ENCODE measurements at places on chromosomes 11 and 22.

- DNase-seq, result no peak
Measured at GRCh38 chr22:32577591-32577990, 103.0 kb downstream of the FBXO7 start.

DNA sequence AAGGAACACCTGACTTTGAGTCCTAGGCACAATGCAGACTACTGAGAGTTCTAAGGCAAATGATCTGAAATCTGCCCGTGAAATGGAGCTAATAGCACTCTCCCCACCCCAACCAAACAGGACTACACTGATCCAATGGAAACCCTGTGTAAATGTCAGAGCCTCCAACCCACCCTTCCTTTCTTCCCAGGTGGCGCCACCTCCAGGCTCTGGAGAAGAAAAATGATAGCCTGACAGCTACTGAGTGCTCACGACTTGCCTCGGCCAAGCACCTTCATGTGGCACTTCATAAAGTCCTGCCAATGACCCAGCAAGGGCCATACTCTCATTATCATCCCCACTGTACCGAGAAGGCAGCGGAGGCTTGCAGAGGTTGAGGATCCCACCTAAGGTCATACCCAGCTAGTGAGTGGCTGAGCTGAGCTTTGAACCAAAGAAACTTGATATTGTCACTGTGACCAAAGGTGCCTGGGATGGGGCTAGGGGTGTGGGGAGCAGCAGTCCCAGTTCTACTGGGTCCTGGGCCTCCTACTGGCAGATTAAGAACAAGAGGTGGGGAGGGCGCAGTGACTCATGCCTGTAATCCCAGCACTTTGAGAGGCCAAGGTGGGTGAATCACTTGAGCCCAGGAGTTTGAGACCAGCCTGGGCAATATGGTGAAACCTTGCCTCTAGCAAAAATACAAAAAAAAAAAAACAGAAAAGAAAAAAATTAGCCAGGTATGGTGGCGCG lies 20.5 kb downstream of the TST start:
- DNase-seq, result no peak

GRCh38 chr11:85539740-85540139 lies 87.4 kb downstream of the DLG2 start:
- DNase-seq, result no peak

DNA sequence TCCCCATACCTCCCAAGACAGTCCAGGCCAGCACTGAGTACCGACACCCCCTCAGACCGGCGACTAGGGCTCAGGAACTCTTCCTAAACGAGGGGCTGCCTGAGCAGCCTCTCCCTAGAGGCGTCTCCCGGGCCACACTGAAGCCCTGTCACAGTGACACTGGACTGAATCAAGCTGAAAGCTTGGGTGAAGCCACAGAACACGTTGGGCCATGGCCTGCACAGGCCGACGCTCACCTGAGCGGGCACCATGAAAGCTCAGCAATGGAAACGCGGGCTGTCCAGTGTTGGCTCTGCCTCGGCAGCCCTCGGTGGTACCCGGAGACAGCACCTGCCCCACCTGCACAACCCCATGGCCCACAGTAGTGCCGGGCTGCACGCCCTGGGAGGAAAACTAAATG lies 42.7 kb upstream of the MOB2 start:
- no peak for DNase-seq

GRCh38 chr11:28729339-28729738 lies 621.2 kb downstream of the METTL15 start:
- no peak for DNase-seq

GRCh38 chr11:34643846-34644245 lies 23.0 kb downstream of the EHF start:
- DNase-seq, result no peak

- DNase-seq, result peak; percentile 83
Measured at GRCh38 chr22:50247748-50248147, 2.9 kb upstream of the TUBGCP6 start.

GRCh38 chr11:70063555-70063954 lies 14.6 kb upstream of the ANO1 start:
- no peak for DNase-seq

- peak; percentile 5 for DNase-seq
Measured at GRCh38 chr11:59728913-59729312, 15.3 kb upstream of the OR10V1 start.

DNA sequence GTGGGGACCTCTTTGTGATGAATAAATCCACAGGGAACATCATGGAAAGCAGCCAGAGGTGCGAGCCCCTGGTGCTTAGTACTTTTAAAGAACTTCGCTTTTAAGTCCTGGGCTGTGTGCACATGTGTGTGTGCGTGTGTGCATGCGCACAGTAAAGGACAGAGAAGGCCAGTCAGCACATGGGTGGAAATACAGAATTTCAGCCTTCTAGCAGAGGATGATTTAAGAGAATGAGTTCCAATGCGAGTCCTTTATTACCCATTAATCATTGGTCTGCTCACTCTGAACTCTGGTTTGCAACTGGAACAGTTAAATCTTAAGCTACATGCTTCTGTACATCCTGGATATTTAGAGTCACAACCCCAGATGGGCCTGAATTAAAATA lies 18.9 kb downstream of the TEAD1 start:
- DNase-seq, result no peak

- DNase-seq, result no peak
Measured at GRCh38 chr11:116376547-116376946, 396.2 kb downstream of the BUD13 start.

DNA sequence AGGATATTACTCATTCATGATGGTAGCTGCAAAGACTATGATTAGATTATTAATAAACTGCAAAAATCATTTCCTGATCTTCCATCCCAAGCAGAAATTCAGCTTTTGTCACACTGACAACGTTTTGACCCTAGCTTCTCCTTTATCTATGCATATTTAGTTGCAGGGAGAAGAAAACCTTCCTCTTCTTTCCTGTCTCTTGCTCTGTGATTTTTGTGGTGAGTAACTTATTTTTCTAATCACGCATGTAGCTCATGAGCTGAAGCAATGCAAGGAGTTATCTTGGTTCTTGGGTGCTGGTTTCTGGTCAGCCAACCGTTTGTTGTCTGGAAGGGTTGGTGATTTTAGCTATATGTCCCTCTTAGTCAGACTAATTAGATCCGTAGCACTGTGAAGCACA lies 56.4 kb downstream of the FDX1 start:
- no peak for DNase-seq

DNA sequence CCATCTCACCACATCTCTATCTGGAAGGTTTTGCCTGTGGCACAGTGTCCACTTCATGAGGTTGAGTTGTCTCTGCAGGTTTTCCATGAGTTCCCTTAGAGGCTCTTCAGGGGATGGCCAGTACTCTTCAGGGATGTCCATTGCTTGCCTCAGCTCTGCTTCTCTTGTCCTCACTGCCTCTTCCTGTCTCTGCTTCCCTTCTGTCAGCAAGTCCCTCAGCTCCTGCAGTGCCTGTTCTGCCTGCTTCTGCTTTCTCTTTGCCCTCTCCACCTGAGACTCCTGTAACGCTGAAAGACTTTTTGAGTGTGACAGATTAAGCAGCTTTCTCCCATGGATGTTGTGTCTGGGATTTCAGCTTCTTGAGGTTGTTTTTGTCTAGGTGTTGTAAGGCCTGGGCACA lies 38.2 kb upstream of the MRPL17 start:
- DNase-seq, result no peak

GRCh38 chr11:16410479-16410878 lies 54.1 kb upstream of the SOX6 start:
- DNase-seq, result no peak

GRCh38 chr11:11231763-11232162 lies 121.3 kb downstream of the CSNK2A3 start:
- DNase-seq, result no peak

GRCh38 chr11:43825217-43825816 lies 55.3 kb upstream of the ALKBH3 start:
- peak; percentile 27 for DNase-seq

- no peak for DNase-seq
Measured at GRCh38 chr11:100752371-100753171, 65.5 kb downstream of the ARHGAP42 start.

- no peak for DNase-seq
Measured at GRCh38 chr11:80320226-80320625, 879.4 kb upstream of the TENM4 start.

DNA sequence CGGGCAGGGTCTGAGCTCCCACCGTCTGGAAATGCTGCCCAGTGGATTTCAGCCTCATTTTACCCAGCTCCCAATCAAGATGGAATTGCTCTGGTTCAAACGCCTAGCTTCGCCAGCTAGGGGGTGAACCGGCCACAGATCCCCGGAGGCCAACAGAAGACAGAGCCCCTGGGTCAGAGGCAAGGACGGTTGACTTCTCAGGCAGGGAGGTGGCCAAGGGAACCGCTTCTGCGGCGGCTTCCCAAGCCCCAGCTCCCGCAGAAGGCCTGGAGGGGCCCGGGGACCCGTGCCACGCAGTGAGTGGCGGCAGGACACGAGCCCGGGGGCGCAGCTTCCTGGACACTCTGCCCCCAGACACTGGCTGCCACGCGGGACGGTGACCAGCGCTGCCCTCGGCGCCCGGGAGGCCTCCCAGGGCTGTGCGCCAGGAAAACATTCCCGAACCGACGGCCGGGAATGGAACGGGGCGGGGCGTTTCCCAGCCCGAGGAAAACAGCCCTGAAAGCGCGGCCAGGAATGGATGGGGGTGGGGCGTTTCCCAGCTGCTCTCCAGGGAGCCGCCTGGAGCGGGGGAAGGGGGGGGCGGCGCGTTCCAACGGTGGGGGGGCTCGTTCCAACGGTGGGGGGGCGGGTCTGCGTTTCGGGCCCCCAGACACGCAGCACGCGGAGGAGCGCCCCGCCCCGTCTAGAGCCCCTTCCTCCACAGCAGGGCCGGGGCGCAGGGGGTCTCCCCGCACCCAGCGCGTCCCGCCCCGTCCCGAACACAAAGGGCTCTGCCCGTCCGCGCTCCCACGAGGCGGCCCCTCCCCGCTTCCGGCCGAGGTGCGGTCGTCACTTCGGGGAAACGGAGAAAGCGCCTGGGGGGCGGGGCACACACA lies 13.5 kb upstream of the B4GALNT4 start:
- peak; percentile 93 for DNase-seq

GRCh38 chr11:14323118-14323676 lies 35.8 kb downstream of the RRAS2 start:
- DNase-seq, result no peak

- no peak for DNase-seq
Measured at GRCh38 chr11:102753267-102753666, 27.2 kb downstream of the MMP10 start.

DNA sequence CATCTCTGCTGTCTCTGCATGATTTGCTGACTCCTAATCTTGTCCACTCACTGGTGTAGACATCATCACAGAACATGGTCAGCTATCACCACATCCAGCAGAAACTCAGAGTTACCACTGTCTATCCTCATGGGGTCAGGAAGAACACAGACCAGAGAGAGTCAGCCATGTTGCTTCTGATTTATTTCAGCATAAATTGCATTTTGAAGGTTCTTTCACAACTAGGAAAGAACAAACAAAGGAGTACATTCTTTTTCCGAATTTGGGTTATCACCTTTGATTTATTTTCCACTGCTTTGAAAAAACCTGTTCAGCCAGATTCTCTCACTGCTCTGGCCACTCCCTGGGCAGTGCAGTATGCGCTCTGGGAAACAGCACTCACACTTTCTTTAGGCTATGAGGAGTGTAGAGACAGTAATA lies 172.0 kb upstream of the MTMR2 start:
- DNase-seq, result no peak

DNA sequence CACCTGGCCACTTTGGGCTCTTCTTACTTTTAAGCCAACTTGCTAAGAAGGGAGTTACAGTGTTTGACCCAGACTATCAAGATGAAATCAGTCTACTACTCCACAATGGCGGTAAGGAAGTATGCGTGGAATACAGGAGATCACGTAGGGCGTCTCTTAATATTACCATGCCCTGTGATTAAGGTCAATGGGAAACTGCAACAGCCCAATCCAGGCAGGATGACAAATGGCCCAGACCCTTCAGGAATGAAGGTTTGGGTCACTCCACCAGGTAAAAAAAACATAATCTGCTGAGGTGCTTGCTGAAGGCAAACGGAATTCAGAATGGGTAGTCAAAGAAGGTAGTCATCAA lies 1.0 kb upstream of the YPEL4 start:
- DNase-seq, result no peak

DNA sequence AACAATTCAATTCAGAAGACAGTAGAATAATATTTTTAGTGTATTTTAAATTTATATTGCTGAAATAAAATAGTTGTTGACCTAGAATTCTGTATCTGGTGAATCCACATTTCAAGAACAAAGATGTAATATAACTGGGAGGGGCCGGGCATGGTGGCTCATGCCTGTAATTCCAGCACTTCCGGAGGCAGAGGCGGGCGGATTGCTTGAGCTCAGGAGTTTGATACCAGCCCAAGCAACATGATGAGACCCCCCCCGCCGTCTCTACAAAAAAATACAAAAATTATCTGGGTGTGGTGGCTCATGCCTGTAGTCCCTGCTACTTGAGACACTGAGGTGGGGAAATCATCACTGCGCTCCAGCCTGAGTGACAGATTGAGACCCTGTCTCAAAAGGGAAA lies 72.6 kb downstream of the CD82 start:
- no peak for DNase-seq

- no peak for DNase-seq
Measured at GRCh38 chr11:40162901-40163883, 1296.3 kb downstream of the LRRC4C start.

DNA sequence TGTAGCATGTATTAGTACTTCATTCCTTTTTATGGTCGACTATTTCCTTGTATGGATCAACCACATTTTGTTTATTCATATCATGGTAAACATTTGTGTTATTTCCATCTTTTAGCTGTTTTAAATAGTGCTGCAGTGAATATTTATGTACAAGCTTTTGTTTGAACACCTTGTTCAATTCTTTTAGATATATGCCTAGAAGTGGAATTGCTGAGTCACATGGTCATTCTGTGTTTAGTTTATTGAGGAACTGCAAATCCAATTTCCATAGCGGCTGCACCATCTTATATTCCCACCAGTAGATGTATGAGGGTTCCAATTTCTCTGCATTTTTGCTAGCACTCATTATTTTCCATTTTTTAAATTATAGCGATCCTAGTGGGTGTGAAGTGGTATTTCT lies 61.5 kb upstream of the GRK2 start:
- no peak for DNase-seq

GRCh38 chr11:110199184-110199981 lies 97.0 kb downstream of the RDX start:
- DNase-seq, result no peak
